T-helper 17 cell (primary cell): ENCODE measurements at places on chromosomes 4 and X.

DNA sequence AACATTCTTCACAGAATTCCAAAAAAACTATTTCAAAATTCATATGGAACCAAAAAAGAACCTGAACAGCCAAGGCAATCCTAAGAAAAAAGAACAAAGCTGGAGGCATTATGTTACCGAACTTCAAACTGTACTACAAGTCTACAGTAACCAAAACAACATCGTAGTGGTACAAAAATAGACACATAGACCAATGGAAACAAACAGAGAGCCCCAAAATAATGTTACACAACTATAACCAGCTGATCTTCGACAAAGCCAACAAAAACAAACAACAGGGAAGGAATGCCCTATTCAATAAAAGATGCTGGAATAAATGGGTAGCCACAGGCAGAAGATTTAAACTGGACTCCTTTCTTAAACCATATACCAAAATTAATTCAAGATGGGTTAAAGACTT is 1189.6 kb downstream of the PCDH18 start:
- no peak for DNase-seq

DNA sequence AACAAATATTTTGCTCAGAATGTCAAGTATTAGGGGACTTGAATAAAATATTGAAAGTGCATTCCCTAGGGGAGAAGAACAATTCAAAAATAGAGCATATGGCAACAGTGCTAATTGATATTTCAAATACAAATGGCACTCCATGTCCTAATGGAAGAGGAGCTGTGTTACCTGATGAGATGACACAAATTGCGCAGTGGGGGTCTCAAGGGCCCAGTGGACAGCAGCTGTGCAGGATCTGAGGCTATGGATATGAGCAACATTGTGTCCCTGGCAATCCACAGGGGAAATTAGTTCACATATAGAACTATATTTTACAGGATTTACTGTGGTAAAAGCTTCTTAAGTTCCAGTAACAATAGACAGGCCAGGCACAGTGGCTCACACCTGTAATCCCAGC is 17.4 kb upstream of the USP46 start:
- no peak for DNase-seq

GRCh38 chr4:36979533-36979932 is 265.0 kb upstream of the NWD2 start:
- no peak for DNase-seq

- no peak for DNase-seq
Measured at GRCh38 chr4:97720869-97721432, 422.3 kb downstream of the STPG2 start.

- DNase-seq = no peak
Measured at GRCh38 chr4:95249426-95250021, 299.2 kb downstream of the UNC5C start.

GRCh38 chrX:30887721-30888120 is 1.3 kb downstream of the TAB3 start:
- DNase-seq = no peak

- DNase-seq = no peak
Measured at GRCh38 chrX:81414630-81415029, 212.7 kb downstream of the SH3BGRL start.

DNA sequence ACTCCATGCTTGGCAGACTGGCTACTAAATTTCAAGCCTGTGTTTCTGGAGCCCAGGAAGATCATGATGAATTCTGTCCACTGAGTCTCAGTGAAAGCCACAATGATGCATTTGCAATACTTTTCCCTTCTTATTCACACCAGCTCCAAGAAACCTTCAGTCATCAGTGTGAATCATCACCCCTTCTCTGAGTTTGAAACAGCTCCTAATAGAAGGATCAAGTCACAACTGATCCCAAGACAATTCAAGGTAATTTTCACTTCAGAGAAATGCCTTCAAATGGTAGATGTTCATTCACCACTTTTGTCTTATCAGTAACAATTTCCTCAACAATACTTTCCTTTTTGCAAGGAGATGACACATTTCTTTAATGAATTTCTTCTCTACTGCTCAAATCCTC is 257.4 kb downstream of the NLGN4X start:
- no peak for DNase-seq

GRCh38 chrX:123357941-123358340 is 173.9 kb downstream of the GRIA3 start:
- no peak for DNase-seq

- DNase-seq = no peak
Measured at GRCh38 chrX:31649201-31649600, 577.4 kb upstream of the FTHL17 start.

DNA sequence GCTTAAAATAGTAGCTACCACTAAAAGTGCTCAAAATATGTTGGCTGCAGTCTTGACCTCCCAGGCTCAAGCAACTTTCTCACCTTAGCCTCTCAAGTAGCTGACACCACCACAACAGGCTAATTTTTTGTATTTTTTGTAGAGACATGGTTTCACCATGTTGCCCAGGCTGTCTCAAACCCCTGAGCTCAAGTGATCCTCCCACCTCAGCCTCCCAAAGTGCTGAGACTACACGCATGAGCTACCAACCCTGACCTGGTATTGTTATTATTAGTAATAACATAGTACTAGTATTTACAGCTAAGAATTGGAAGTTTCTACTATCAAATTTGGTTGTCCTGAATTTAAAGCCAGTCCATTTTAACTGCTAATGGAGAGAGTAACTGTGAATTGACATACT is 18.0 kb downstream of the STAP1 start:
- DNase-seq = no peak

DNA sequence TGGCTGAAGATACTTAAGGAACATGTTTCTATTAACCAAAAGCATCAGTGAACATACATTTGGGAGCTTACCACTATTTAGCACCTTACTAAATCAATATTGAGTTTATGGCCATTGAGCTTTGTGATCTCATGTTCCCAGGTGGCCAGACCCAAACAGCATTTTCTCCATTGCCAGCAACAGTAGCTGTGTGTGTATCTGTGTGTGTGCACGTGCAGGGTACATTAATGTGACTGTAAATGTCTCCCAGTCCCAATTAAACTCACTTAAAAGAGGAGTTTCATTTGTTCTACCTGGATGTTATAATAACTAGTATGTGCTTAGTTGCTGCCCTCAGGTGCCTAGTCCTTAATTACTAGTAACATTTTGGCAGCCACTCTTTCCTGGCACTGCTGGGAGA is 282.4 kb downstream of the NR3C2 start:
- DNase-seq = no peak

GRCh38 chr4:120716346-120716745 is 206.2 kb downstream of the PRDM5 start:
- no peak for DNase-seq

- DNase-seq = no peak
Measured at GRCh38 chr4:11005300-11005699, 320.7 kb upstream of the CLNK start.

GRCh38 chr4:172826346-172826745 is 342.3 kb upstream of the GALNT7 start:
- DNase-seq = no peak

DNA sequence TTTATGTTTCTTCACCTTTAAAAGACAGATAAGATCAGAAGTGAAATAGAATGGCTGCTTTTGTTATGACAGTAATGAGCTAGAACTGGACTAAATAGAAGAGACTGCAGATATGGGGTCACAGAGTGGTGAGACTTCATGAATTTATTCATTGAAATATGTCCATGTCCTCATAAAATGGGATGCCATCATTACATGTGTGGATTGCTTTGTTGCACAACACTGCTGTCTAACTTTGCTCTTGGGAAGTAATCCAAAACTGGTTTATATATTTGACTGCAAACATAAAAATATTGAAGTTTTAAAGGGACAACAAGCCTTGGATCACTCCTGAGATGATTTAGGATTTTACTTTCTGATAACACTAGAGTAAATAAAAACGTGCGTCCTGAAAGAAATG is 209.2 kb upstream of the FAT4 start:
- DNase-seq = no peak

DNA sequence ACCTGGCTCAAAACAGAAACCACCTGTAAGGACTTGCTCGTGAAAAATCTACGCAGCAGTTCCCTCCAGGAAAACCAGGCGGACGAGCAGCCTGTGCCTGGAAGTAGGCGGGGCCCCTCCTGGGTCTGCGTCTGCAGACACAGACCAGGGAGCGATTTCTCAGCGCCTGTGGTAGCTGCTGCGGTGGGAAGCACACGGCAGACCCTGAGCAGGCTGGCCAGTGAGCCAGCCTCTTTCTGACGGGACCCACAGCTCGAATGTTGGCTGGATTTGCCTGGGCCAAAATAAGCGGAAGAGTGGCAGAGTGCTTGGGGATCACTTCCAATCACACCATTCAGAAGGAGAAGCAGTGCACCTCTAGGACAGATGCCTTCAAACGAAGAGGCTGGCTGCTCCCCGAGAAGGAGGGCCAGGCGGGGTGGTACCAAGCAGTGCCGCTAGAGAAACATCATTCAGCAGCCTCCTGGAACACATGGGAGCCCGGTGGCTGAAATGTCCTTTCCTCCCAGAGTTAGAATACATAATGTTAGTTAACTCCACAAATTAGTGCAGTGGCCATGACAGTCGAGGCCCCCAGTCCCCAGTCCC is 85.9 kb downstream of the GATB start:
- DNase-seq = no peak

DNA sequence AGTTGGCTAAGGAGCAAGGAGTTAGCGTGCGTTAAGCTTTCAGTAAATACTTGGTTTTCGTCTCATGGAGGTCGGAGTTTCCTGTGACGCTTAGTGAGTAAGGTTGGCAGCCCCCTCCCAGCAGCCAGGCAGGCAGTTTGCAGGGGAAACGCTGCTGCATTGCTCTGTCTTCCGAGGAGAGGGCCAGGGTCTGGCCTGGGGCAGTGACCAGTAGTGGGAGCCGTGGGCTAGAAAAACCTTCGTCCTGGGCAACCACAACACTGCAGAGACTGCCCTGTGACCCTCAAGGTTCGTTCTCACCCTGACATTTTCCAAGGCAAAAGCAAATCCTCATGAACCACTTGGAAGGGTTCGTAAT is 432 bp downstream of the TMEM175 start:
- DNase-seq = no peak

- no peak for DNase-seq
Measured at GRCh38 chr4:81605271-81605670, 133.6 kb upstream of the RASGEF1B start.

DNA sequence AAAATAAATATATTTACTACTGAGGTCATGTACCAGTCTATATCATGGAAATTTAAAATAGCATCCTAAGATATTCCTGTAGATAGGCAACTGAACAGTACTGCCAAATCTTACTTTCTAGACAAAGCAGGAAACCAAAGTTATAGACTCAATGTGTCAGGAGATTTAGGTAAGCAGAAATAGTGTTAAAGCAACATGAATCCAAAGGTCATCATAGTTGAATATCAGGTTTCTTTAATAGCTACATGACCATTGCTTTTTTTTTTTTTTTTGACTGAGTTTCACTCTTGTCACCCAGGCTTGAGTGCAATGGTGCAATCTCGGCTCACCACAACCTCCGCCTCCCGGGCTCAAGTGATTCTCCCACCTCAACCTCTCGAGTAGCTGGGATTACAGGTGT is 20.2 kb upstream of the ACSL4 start:
- DNase-seq = no peak

GRCh38 chrX:133681897-133682296 is 266.6 kb upstream of the GPC4 start:
- no peak for DNase-seq

GRCh38 chr4:102553982-102554381 is 52.8 kb downstream of the NFKB1 start:
- no peak for DNase-seq

GRCh38 chrX:79161655-79162054 is 17.2 kb downstream of the GPR174 start:
- no peak for DNase-seq

DNA sequence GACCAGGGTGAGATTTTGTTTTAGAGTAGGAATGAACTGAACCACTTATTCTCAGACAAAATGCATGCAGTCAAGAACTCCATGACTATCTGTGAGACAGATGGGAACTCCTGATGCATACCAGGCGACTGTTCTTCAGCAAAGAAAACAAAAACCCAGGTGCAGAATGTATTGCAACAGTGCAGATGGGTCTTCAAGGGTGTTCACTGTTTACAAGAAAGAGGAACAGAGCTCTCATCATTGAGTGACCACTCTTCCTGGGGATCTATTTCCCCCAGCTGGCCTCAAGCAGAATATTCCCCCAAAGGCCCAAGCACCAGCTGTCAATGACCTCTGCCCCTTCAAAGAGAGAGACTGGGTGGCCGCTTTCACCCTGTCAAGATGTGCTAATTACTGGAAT is 39.7 kb upstream of the BMP3 start:
- no peak for DNase-seq

DNA sequence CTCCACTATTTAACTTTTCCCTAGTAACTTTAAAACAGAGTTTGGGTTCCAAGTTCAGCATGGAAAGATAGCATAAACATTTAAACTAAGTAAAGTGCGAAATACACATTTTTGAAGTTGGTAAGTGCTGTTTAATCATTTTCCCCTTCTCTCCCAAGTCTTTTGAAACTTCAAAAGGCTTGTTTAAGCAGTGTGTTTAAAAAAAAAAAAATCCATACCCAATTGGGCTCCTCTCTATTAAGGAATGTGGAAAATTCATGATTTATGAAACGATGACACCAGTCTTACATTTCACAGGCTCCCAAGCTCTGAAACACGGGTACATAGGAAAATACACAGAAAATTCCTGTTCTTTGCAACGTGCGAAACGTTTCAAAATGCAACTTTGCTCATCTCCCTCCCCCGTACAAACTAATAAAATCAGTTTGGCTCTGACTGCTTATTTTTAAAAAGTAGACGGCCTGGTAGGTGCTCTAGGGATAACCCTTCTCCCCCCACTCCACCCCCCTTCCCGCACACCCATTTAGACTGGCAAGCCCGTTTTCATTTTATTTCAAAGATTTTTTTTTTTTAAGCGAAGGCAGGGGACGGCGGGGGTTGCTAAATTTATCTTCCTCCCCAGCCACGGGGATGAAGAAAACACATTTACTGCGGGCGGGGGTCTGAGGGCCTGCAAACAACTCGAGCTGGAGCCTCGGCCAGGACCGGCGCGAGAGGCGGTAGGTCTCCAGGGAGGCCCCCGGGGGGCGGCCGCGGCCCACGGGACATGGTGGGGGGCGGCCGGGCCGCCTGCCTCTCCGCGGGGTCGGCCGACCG is 786 bp upstream of the ZFX start:
- DNase-seq = no peak

DNA sequence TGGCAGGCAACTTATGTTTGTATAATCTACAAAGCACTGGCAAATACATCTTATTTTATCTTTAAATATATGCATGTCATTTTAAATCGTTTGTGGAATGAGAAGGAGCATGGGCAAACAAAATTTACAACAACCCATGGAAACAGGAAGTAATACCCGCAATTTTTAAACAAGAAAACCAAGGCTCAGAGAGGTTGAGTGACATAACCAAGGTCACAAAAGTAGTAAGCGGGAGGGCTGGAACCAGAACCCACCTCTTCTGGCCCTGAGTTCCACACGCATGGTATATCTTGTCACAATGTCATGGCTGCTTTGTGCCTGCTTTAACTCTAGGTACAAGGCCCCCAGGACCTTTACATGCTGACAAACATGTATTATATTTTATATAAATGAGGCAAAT is 52.9 kb downstream of the SLC7A11 start:
- DNase-seq = no peak
